Fibroblast of the aortic adventitia (primary cell): ENCODE measurements at places on chromosomes 12 and 14.
A peak's percentile ranks its signal among the peaks of the same experiment; 100 is the strongest.

- DNase-seq: peak; percentile 33
Observed at GRCh38 chr12:95102916-95103671, 29.7 kb upstream of the NR2C1 start.

GRCh38 chr12:90029317-90029716 lies 320.7 kb upstream of the ATP2B1 start:
- no peak for DNase-seq

- DNase-seq: no peak
Observed at GRCh38 chr14:91067186-91067585, 6.7 kb upstream of the RPS6KA5 start.

DNA sequence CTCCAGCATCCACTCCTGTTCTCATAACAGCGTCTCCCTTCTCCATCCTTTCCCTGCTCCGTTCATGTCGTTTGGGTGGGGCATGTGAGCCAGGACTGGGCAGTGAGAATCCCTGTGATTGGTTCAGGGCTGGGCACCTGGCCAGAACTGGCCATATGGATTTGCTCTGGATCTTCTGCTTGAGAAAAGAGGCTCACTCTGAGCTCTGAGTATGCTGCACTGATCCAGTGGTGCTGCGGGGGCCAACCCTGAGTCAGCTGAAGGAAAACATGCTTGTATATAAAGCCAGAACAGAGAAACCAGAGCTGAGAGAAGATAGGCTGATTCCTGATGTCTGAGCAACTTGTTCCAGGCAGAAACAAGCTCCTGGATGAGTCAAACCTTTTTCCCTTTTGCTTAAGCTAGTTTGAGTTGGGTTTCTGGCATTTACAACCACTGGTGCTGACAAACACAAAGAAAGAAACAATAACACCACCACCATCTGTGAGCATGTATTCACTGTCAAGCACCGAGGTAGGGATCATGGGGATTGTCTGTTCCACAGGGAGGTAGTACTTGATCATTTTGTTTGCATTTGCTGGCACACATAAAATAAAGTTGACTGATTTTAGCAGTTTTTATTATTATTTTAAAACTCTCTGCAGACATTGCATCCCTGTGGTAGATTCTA lies 14.0 kb upstream of the HPD start:
- peak; percentile 99 for DNase-seq

DNA sequence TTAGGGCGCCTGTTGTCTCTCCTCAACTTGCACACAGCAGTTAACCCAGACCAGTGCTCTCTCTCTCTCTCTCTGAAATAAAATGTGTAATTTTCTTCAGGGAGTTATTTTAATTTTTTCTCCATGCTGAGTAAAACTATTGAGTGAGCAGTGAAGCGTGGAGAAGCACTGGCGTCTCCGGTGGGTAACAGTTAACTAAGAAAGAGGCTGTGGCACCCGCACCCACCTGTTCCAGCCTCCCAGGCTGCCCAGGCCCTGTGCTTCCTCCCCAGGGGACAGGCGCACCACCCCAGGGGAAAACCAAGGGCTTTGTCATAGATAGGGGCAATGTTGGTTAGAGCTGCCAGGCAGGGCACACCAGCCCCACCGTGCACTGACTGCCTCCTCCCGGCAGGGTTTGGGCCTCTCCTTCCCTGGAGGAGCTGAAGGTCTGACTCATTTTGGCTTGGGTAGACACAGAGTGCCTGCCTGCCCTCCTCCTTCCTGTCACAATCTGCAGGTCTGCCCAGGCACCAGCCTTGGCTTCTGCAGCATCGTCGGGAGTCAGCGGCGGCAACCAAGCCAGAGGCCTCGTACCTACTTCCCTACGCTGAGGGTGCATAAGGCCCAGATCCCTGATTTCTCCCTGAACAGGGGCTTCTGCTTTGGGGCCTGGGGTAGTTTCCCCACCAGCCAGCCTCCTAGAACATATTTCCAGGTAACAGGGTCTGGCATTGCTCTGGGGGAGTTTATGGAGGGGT lies 3.9 kb downstream of the HOXC5 start:
- DNase-seq: no peak

GRCh38 chr14:103941973-103942736 lies at the start of gene RD3L:
RD3L (minus strand) TSS chr14:103942529; CDS start chr14:103941695, 834 bp downstream.
- DNase-seq: no peak
